Non-pigmented ciliary epithelial cell (primary cell): ENCODE measurements at places on chromosomes 16 and 17.

GRCh38 chr17:48540213-48540612 lies 4.7 kb downstream of the HOXB2 start:
- no peak for DNase-seq

DNA sequence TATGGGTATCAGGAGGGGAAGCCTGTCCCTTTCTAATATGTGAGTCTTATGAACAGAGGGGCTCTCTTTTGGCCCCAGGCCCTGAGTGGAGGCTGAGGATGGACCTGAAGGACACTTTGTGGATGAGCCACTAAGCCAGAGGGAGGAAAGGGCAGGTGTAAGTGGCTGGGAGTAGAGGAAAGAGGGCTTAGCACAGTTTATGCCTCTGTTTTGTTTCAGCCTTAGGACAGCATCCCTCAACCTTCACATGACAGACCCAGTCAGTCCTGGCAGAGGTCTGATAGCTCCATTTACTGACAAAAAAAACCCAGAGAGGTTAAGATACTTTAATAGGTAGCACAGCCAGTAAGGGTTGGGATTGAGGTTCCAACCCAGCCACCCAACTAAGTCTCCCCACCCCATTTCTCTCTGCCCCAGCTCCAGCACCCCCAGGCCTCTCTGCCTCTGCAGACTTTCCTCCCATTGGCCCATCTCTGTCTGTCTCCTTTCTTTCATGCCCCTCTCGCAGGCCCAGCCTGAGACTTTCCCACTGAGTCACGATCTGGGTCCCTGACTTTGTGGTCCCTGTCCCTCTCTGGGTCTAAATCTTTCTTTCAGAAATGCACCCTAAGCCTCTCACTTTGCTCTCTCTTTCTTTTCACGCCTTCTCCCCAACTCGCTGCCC lies 4.7 kb upstream of the TBX21 start:
- DNase-seq: no peak

- no peak for DNase-seq
Observed at GRCh38 chr16:82358161-82358560, 188.1 kb upstream of the MPHOSPH6 start.

DNA sequence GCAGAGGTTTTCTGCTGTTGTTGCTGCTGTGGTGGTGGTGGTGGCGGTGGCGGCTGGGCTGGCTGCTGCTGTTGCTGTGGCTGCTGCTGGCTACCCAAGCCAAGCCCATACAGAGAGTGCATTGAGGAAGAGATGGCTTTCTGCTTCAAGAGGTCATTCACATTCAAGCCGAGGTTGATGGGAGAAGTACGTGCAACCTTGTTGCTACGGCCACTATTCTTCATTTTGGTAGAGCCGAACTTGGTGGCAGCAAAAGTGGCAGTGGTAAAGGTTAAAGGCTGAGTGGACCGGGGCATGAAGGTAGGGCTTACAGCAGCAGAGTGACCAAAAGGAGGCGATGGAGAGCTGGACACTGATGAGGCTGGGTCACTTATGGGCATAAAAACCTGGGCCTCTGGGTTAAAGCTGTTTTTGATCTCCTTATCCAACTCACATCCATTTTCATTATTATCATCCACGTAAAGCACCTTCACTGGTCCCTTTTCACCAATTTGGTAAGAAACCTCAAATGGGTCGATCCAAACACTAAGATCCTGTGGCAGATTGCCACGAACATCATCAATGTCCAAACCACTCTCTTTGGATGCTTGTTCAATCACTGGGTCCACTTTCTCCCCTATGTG lies 2.8 kb downstream of the TOB1 start:
- DNase-seq: no peak

DNA sequence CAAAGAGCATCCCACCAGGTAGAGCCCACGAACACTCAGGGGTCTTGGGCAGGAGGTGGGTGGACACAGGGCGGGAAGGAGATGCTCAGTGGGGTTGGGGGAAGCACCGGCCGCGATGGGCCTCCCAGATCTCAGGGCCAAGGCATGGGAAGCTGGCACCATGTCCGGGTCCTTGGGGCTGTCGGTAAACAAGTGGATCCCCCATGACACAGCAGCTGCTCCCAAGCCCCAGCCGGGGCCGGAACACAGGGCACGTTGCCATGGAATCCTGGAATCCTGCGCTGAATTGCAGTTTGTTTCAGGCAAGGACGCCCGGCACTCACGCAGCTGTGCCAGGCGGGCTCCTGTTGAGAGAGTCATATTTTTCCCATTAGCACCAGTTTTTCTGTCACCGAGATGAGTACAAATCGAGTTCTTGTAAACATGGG lies 23.0 kb upstream of the CHMP6 start:
- no peak for DNase-seq

DNA sequence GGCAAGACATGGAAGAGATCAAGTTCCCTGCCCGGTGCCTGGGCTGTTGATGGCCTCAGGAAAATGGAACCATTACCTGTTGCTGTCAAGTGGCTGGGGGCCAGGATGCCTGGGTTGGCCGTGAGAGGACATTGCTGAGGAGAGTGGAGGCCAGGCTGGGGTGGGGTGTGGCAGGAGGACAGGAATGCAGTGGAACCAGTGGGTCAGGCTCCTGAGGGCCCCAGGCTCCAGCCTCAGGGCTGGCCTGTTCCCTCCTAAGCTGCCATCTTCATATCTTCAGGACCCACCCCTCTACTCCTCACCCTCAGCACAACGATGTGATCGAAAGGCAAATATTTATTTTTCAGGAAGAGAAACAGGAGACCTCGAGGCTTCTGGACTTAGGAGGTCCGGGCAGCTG lies 8.5 kb upstream of the YPEL3 start:
- DNase-seq: no peak

DNA sequence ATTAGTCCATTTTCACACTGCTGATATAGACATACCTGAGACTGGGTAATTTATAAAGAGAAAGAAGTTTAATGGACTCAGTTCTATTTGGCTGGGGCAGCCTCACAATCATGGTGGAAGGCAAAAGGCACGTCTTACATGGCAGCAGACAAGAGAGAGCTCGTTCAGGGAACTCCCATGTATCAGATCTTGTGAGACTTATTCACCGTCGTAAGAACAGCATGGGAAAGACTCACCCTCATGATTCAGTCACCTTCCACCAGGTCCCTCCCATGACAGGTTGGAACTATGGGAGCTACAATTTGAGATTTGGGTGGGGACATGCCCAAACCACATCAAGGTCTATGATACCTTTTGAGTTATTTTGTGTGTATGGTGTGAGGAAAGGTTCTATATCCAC lies 66.9 kb downstream of the METRNL start:
- DNase-seq: no peak

DNA sequence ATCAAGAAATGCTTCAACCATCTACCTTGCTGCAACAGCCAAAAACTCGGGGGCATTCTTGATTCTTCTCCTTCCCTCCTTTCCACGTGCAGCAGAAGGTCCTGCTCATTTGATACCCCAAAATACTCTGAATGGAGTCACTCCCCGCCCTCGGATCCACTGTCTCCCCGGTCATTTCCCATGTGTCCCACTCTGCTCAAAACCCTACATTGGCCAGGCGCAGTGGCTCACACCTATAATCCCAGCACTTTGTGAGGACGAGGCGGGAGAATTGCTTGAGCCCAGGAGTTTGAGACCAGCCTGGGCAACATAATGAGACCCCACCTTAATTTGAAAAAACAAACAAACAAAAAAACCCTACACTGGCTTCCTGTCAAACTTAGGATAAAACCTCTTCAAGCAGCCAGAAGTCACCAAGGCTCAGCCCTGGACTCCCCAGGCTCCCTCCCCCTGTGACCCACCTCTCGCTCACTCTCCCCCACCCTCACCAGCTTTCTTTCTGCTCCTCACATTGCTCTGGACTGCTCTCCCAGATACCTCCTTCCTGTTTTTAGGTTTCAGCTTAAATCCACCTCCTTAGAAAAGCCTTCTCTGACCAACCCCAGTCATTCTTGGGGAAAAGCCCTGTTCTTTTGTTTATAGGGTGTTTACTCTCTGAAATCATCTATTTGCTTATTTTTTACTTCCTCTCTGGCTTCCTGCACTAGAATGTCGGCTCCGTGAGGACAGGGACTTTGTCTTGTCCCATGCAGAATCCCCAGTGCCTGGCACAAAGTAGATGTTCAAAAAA lies 2.8 kb downstream of the SLC13A2 start:
- no peak for DNase-seq
